ENCODE measurements at places on chromosomes 16 and 17.

- DNase-seq = no peak
Measured at GRCh38 chr17:66711881-66712321, 123.0 kb upstream of the CACNG5 start.

- DNase-seq = no peak
Measured at GRCh38 chr17:34675143-34675542, 95.8 kb downstream of the TMEM132E start.

- peak; percentile 67 for DNase-seq
Measured at GRCh38 chr16:1984347-1985225, 593 bp downstream of the GFER start.

- no peak for DNase-seq
Measured at GRCh38 chr16:89119661-89120141, 26.0 kb downstream of the ACSF3 start.

DNA sequence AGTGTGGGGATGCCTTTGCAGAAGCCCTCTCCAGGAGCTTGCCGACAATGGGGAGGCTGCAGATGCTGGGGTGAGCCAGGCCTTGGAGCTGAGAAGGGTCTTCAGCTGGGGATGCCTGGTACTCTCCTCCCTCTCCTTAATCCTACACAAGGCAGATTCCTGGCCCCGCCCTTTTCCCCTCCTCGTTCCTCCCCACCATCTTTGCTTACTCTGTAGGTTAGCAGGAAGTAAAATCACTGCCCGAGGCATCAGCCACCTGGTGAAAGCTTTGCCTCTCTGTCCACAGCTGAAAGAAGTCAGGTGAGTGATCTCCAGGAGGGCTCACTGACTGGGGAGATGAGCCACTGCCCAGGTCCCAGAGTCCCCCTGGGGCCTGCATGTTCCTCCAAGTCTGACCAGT, 38.7 kb downstream of the NLRC5 start:
- no peak for DNase-seq

GRCh38 chr16:31077592-31078396, 3.6 kb downstream of the ZNF646 start:
- DNase-seq = peak; percentile 41

GRCh38 chr17:28127196-28127595, 84.7 kb downstream of the NLK start:
- DNase-seq = no peak

DNA sequence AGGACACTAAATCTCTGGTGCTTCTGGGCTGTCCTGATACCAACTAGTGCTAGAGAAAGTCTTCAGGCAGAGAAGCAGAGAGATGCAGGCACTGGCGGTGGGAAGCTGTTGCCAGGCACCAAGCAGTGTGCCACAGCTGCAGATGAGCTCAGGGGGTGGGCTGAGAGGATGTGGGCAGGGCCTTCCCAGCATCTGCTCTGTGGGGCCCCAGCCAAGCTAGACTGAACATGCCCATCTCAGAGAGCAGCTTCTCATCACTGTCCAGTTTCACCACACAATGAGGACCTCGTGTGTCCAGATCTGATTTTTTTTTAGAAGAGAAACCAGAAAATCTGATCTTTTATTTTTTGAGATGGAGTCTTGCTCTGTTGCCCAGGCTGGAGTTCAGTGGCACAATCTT, 17.1 kb downstream of the PSKH1 start:
- DNase-seq = no peak

DNA sequence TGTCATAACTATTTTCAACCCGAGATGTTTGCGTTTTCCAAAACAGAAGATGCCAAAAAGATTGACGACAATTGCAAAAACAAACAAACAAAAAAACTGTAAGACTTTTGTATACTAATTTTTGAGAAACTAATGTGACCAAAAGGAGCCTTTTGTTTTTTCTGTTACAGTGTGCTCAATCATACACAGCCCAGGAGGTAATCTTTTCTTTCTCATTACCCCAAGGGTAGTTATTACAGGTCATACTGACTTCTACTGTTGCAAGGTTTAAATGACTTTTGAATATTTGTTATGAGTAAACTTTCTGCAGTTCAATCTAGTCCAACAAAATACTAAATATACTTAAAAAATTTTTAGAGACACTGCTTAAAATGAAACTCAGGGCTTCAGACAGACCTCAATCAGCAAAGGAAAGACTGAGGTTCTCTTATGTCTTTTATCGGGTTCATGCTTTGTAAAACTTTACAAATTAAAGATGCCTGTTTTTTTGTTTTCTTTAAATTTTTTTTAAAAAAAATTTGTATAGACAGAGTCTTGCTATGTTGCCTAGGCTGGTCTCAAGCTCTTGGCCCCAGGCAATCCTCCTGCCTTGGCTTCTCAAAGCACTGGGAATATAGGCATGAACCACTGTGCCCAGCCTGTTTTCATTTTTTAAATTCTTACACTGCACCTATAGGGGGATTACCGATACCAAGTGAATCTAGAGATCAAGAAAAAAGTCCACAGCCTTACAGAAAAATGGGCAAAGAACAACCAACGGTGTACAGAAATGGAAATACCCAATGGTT, 47.6 kb downstream of the SPOP start:
- DNase-seq = no peak

- no peak for DNase-seq
Measured at GRCh38 chr17:73614256-73614655, 30.0 kb downstream of the SDK2 start.
